ENCODE measurements at places on chromosomes 5 and 9.

DNA sequence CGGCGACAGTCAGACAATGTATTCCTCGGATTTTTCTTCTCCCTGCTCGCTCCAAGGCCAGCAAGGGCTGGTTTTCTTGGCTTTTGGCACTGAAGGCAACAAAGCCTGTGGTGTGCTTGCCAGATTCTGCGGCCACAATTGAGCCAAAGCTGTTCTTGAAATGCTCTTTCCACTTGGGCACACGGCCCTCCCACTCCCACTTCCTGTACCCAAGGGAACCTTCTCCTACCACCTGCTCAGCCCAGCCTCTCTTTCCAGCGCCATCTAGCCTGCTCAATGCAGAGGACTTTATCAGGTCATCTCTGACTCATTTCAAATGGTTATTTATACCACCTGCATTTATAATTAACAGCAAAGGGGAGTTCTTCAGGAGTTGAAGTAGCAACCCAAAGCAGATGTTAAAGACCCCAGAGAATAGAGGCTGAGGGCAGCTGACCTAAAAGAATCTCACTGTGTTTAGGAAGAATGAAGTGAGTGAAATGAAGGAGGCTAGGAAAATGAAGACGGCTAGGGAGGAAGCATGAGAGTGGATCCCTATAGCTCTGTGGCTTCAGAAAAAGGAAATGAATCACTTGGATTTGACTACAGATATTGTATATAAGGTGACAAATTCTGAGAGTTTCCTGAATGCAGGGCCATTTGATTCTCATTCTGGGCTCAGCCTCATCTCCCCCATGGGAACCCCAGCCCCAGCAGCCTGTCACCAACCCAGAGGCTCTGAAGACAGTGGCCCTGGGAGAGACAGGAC, 439.0 kb downstream of the ENC1 start:
- no peak for DNase-seq

- no peak for DNase-seq
These were observed 17.3 kb downstream of the EEIG1 start for GRCh38 chr9:127963359-127964064.

DNA sequence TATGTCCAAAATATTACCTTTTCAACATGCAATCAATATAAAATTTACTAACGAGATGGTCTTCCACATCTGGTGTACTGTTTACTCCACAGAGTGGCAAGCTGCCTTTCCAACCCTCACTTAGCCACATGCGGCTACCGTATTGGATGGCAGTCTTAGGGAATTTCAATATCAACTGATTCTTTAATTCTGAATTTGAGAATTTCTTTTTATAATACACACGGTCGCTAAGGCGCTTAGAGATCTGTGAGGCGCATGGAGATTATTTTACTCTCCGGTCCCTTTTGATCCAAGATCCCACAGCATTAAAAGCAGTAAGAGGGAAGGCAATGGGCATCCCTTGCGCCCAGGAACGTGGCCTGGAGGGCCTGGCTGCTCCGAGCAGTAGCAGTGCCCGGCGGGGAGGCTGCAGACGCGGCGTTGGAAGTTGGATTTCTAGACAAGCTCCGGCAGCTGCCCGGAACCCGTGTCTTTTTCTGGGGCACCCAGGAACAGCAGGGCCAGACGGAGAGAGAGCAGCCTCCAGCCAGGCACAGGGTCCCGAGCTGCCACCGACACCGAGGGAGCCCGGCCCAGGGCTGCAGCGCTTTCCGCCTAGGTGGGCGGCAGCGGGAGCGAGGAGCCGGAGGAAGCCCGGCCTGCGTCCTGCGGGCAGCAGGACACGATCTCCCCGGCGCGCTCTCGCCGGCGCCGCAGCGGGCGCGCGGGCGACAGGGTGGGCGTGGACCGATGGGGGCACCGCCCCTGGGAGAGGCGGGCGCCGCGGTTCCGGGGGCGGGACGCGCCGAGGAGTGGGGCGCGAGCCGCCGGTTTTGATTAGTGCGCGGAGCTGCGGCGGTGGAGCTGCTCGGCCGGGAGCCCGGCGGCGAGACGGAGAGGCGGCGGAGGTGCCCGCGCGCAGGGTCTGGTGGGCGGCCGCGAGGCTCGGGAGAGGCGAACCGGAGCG, at the start of gene UGCG:
TSS of gene UGCG (plus strand) at position 819 of the 946 bp plus-strand sequence. CDS start 402 bp downstream, outside the sequence.
- DNase-seq = peak; percentile 70

DNA sequence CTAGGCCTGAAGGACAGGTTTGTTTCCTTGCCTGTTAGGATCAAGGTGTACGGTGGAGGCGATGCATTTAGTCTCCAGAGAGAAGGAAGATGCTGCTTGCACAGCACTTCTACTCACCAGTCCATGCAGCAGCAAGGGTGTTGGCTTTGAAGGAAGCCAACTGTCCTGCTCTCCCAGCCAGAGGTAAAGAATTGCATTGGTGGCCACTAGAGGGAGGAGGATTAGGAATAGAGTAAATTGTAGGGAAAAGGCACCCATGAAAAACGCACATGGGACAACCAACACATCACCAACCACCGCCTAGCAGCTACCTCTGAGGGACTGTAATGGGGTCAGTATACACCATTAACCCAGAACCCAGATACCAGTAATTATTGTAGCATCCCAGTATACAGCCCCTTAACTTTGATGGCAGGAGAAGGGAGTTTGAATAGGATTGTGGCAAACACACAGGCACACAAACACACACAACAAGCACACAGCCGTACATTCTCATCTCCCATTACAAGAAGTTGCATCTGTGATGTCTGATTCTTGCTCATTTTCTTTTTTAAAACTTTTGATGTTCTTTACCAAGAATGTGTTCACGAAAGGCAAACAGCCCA, 267.7 kb downstream of the ADAMTS6 start:
- DNase-seq = no peak

DNA sequence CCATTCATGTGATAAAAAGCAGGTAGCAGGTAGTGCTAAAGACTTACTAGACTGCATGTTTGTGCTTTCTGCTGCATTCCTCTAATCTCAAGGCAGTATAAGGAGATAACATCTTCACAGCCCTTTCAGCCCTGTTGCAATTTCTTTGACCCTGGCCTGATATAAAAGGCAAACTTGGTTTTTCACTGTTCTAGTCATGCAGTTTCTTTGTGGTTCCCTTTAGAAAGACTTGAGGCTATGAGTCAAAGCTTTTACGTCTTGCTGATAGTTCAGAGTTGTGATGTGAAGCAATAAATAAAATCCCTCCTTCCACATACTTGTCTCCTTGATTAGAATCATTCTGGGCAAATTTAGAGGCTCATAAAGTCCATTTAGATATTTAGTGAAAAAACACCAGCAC, 88.6 kb upstream of the CDKN2B start:
- no peak for DNase-seq

GRCh38 chr5:96337048-96337781, 95.8 kb downstream of the PCSK1 start:
- no peak for DNase-seq

GRCh38 chr5:179916523-179916922, 8.8 kb upstream of the TBC1D9B start:
- no peak for DNase-seq

DNA sequence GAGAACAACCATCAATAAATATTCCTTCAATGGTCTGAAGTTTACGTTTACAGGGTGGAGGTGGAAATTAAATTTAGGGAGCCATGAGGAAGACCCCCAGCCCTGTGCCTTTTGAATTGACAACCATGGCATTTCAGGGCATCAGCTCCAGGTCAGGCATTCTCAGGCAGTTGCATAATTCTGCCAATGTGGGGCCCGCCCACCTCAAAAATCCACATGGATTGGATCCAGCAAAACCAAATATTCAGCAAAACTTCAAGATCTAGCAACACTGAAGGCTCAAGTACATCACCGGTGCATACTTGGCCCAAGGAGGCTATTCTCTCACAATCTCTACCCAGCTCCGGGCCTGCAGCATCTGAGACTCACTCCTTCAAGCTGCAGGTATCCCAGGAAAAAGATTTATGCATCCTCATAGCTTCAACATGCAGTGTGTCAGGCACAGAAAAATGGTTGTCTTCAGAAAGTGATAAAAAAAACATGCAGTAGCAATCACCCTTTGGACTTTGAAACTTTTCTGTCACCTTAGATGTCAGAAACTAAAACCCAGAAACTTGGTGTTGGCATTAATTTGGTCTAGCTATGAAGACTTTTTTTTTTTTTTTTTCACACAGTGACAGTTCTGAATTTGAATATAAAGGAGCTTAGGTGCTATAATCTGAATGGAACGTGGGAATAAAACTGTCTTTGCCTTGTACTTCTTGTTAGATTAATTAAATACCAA, 21.4 kb upstream of the ANXA2R start:
- no peak for DNase-seq

GRCh38 chr9:35560625-35561337, 44.3 kb upstream of the TESK1 start:
- no peak for DNase-seq

GRCh38 chr5:16995372-16995771, 59.3 kb upstream of the MYO10 start:
- DNase-seq = no peak

- DNase-seq = no peak
These were observed 67.2 kb downstream of the MRPS30 start for GRCh38 chr5:44875661-44876605.

DNA sequence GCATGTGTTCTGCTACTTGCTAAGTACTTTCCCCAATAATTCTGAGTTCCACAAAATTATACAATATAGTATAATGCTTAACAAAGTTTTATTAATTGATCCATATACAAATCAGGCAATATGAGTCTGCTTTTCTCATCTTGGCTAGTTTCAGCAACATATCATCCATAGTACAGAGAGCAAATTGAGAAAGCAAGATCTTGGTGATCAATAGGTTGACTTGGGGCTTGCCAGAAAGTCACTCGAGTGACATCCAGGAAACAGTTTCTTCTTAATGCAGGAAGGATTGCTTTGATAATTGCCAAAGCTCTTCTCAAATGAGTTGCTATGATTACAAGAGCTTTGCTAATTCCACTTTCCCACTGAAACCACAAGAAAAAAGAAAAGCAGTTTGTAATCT, 533.6 kb upstream of the NMUR2 start:
- no peak for DNase-seq

DNA sequence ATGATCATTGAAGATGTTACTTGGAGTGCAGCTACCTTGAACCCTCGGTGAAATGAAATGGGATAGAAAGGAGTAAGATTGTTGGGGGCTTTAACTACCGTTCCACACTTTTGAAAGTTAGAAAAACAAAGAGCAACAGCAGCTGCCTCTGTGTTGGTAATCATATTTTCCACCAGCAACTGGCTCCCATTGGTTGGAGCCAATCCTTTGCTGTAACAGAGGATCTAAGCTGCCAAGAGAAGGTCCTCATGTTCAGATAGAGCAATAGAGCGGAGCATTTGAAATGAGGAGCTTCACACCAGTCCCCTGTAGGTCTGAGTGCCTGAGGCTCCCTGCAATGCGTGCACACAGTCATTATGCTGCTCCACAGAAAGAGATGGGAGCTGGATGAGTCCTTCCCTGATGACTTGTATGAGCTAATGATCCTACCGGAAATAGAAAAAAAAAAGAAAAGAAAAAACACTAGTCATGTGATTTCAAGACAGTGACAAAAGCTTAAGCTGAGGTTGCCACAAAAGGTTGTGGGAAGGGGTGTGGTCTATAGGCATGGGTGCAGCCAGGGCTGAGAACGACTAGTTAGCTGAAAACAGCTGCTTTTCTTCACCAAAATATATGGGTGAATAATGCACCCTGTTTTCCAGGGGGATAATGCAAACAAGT, 300.7 kb downstream of the MLLT3 start:
- no peak for DNase-seq

- no peak for DNase-seq
These were observed 98.4 kb downstream of the C9orf152 start for GRCh38 chr9:110109333-110110092.

DNA sequence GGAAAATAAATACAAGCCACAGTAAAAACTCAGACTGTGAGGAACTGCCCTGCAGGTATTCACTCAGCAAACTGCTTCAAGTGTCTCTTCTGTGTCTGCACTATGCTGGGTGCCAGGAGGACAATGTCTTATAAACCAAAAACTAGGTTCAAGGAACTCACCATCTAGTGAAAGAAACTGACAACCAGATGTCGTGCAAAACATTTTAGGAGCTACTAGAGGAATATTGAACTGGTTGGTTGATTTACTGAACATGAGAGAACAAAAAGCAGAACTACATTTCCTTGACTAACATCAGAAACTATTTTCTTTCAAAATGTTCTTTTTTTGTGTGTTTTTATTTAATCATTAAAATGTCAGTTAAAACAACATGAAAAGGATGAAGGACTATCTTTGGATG, 35.2 kb downstream of the ZNF366 start:
- DNase-seq = no peak

GRCh38 chr9:93116072-93116961, 17.7 kb downstream of the NINJ1 start:
- DNase-seq = no peak

DNA sequence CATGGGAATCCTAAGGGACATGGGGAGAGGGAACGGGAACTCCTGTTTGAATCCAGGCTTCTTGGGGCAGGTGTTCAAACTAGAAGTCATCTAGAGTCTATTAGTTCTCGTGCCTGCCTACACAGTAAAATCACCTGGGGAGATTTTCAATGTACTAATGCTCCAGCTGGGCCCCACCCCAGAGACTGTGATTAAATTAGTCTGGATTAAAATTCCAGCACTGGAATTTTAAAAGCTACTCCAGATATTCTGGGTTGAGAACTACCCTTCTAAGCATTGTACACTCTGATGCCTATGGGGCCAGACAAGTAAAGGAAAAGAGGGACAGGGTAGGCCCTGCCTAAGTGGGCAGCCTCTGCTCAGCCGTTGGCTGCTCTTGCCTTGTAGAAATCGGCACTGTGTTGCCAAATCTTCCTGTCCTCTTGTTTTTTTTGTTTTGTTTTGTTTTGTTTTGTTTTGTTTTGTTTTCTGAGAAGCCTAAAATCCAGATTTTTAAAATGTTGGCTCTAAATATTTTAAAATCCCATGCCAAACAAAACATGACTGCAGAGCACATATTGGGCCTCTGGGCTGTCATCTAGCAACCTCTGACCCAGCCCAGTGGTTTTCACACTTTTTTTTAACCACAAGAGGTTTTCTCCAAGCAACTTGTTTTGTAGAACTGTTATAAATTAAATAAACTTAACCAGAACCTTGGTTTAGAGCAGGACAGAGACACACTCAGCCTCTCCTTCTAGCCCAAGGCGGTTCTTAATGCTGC, 29.0 kb downstream of the ADRB2 start:
- peak; percentile 16 for DNase-seq

- DNase-seq = no peak
These were observed 255.3 kb upstream of the SMARCA2 start for GRCh38 chr9:1759771-1760300.

DNA sequence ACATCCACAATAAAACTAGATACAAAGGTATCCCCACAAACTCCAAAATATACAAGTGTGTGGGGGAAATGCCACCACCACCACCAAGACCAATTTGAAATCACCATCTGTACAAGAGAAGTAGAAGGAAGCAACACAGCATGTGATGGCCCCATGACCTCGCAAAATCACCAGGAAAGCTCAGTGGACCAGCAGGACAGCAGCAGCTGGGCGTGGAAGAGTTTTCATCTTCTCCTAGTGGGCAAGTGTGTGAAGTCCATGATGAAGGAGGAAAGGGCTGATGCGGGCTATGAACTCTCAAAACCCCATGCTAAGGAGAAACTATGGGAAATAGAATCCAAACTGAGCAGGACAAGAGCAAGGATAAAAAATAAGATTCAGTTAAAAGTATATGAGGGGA, 58.1 kb downstream of the GOLPH3 start:
- no peak for DNase-seq

Measured in stimulated activated CD8-positive, alpha-beta memory T cell treated with anti-CD3 and anti-CD28 coated beads, Interleukin-4, amount 100 ng/mL, for 1 hour (primary cell).